ENCODE measurements at places on chromosomes 13 and 19.

- DNase-seq = peak; percentile 42
Measured at GRCh38 chr13:75635828-75636435, at the start of gene LMO7. Gene LMO7 (plus strand): TSS chr13:75636330. CDS start chr13:75636658, 328 bp downstream.

- DNase-seq = no peak
Measured at GRCh38 chr19:45097776-45098520, 5.0 kb downstream of the PPP1R37 start.

DNA sequence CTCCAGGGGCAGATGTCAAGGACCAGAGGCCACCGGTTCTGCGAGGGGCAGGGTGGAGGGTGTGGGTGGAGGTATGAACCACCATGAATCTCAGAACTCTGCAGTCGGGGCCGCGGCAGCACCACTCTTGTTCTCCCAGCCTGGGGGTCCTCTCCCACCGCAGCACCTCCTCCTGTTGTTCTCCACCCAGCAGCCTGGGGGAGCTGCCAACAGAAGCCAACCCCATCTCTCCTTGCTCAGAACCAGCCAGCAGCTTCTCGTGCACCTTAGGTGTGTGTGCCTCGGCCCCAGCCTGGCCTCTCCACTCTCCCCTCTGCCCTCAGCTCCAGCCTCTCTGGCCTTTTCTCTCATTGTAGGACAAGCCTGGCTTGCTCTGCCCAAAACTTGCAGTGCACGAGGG is 31.9 kb upstream of the CCNE1 start:
- no peak for DNase-seq

GRCh38 chr13:20610006-20610405 is 43.0 kb downstream of the IFT88 start:
- DNase-seq = no peak

GRCh38 chr13:26051657-26052311 is at the start of gene SHISA2:
Gene SHISA2 (minus strand): TSS chr13:26052016. CDS start chr13:26050975, 1,041 bp downstream.
- no peak for DNase-seq

DNA sequence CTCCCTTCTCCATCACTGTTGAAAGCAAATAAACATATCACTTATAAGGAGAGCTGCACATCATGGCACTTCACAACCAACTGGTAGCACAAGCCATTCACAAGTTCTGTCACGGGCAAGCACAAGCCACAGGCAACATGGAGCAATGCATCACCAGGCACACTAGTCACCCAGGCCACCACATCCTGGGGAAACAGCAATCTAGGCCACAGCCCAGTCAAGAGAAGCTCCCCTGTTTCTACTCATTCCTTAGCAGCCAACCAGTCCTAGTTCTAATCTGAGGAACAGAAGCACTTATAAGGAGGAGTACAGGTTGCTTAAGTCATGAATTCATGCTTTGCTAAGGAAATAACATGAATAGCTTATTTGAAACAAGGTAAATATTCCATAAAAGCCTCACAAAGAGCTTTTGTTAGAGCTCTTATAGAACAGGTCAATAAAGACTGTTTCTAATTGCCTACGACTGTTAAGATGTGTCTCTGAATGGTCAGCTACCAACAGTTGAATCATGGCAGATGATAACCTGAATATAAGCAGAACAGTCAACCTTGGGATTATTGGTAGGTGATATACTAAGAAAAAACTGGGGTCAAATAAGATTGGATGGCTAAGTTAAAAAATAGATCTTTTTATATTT is 169.0 kb downstream of the TBC1D4 start:
- no peak for DNase-seq

DNA sequence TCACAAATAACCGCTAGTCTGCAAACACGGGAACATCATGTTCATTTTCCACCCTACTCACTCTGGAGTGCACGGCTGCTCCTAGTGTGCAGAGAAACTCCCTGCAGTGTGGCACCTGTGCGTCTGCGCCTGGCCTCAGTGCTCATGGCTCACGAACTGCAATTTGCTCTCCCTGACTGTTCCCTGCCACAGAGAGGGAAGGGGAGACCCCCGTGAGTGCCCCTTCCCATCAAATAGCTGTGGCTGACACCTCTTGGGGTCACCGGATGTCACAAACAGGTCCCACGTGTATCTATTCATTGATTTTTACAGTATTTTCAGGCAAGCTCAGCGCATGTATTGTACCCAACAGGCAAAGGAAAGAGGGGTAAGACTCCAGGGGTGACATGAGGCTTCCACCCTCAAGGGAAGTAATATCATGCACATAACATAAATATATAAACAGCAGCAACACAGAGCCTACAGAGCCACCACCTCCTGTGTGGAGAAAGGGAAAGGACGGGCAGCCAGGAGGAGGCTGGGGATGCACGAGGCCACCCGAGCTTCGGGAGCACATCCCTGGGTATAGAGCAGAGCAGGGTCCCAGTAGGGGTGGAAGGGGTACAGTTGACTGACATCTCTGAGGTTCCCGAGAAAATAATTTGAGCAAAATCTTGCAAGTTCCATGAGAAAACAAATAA is 140.3 kb upstream of the SOX1 start:
- no peak for DNase-seq

Measured in liver (tissue), 10 donors.